Pulmonary artery endothelial cell (primary cell): ENCODE measurements at places on chromosomes 3 and 15. TPM values are rescaled to one million over a fixed set of nuclear protein-coding genes. Genes with fewer than 3 reads are reported as not detected.

DNA sequence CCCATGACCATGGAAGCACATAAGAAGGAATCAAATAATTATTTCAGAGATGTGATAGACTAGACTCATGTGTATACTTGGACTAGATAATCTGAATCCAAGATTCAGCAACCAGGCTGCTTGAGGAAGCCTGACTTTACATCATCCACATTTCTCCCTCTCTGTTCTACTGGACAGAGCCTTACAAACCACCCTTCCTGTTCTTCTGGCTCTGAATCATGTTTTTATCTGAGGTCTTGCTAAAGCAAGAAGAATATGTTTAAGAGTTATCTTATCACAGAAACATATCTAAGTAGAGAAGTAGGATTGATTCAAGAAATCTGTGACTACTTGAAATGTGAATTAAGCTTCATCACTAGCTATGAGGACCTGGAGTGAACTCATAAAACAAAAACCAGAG is 71.1 kb upstream of the SLC24A5 start:
- DNase-seq: no peak

DNA sequence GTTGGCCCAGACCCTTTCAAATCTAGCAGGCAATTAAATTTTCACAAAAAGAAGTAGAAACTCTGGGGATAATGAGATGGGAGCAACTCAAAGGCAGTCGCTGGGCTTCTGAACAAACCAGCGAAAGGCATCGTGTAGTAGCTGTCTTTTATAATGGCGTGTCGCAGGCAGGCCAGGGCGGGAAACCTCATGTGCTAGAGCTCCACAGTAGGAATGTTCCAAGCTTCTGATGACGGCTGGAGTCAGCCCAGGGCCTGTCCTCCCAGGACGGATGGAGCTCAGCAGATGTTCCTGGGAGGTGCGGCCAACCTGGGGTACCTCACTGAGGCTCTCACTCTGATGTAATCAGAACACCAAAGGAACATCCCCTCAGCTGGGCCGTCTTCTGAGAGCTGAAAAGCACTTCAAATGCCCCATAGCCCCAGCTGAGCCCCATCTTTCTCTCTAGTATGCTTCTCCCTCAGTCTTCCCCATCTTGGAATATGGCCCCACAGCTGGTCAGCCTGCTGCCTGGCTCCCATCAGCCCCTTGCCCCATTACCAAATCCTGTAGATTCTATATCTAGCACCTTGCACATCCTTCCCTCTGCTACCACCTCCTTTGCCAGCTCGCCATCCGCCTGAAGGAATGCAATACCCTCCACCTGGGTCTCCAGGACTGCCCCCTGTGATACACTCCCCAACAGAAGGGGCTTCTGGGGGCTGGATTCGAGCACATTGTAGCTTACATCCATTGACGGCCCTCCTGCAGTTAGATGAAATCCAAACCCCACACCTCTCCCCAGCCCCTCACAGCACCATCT is 54.9 kb upstream of the ATP2B2 start:
- DNase-seq: no peak

The LDHAL6B gene
- not detected in 2 replicates for total RNA-seq

The LRRIQ4 gene
- total RNA-seq: 0.07 TPM in 1 of 2 replicates, not detected in the other

DNA sequence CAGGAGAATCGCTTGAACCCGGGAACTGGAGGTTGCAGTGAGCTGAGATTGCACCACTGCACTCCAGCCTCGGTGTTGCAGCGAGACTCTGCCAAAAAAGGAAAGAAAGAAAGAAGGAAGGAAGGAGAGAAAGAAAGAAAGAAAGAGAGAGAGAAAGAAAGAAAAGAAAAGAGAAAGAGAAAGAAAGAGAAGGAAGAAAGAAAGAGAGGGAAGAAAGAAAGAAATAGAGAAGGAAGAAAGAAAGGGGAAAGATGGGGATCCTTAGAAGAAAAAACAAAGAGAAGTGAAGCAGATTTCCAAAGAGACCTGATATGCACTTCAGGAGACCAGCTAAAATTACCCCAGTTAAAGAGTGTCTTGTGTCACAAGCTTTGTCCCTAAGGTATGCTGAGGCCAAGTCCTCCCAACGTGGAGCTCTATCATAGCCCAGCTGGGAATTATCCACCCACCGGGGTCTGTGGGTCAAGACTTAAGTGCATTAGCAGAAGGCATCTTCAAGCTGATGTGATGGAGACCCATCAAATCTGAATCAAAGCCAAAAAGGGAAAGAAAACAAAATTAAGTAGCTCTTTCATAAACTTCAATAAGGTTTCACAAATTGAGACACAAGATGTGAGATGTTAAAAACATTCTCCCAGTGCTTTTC is 17.8 kb upstream of the AKAP13 start:
- DNase-seq: no peak

DNA sequence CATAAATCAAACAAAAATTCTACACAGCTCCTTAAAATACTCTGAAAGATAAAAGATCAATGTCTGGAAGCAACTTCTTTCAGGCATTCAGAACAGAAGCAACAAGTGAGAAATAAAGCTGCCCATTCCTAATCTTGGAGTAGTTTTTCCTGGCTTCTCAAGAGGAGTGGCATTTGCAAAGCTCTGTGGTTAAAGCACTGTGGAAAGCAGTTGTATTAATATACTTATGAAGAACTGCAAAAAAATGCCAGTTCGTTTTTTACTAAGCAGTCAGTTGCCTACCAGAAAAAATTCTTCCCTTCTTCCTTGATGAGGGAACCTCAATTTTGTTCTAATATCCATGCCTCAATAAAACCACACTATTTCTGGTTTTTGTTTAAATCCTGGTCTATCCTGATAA is 197.8 kb downstream of the TNIK start:
- DNase-seq: no peak

- no peak for DNase-seq
Measured at GRCh38 chr3:99663977-99664376, 25.6 kb downstream of the COL8A1 start.

The ISLR2 gene
- not detected in 2 replicates for total RNA-seq

The SNX33 gene
- total RNA-seq: 7.8 and 8.5 TPM in 2 replicates

GRCh38 chr3:57126244-57126643 is 38.9 kb downstream of the IL17RD start:
- DNase-seq: no peak

The ROPN1 gene
- not detected in 2 replicates for total RNA-seq

- no peak for DNase-seq
Measured at GRCh38 chr15:45089712-45090373, 24.1 kb downstream of the DUOX2 start.

GRCh38 chr15:88912500-88912921 is 668 bp downstream of the MFGE8 start:
- no peak for DNase-seq

GRCh38 chr3:139948898-139949297 is 13.9 kb downstream of the CLSTN2 start:
- no peak for DNase-seq

DNA sequence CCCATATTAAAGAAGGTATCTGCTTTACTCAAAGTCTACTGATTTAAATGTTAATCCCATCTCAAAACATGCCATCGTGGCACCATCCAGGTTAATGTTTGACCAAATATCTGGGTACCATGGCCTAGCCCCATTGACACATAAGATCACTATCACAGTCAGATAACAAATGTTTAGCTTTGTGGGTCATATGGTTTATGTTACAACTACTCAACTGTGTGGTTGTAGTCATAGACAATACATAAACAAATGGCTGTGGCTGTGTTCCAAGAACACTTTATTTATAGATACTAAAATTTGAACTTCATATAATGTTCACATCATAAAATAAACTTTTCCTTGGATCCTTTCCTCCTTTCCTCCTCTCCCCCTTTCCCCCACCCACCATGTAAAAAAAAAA is 9.8 kb upstream of the SNRPN start:
- DNase-seq: no peak

- DNase-seq: no peak
Measured at GRCh38 chr15:82103468-82103867, 57.6 kb upstream of the MEX3B start.

The SLC25A20 gene
- total RNA-seq: 25.4 and 26.6 TPM in 2 replicates

DNA sequence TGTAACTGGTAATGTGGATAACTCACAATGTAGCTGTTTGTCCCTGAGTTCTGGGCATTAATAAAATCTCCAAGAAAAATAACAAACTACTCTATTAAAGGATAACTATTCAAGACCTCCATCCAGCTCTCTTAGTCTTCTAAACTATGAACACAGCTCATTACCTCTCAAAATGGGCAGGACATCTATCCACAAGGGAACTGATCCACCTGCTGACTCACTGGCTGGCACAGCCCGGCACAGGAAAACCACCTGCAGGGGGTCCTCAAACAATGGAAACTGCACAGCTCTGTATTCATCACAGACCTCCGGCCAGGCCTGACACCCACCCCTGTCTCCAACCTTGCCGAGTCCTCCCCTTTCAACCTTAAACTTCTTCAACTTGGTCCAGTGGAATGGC is 255.4 kb downstream of the TJP1 start:
- DNase-seq: no peak

The TMEM40 gene
- total RNA-seq: not detected in 2 replicates

- DNase-seq: no peak
Measured at GRCh38 chr15:89091627-89092220, 3.5 kb downstream of the ABHD2 start.

- no peak for DNase-seq
Measured at GRCh38 chr3:70951316-70951715, 632.2 kb downstream of the FOXP1 start.

DNA sequence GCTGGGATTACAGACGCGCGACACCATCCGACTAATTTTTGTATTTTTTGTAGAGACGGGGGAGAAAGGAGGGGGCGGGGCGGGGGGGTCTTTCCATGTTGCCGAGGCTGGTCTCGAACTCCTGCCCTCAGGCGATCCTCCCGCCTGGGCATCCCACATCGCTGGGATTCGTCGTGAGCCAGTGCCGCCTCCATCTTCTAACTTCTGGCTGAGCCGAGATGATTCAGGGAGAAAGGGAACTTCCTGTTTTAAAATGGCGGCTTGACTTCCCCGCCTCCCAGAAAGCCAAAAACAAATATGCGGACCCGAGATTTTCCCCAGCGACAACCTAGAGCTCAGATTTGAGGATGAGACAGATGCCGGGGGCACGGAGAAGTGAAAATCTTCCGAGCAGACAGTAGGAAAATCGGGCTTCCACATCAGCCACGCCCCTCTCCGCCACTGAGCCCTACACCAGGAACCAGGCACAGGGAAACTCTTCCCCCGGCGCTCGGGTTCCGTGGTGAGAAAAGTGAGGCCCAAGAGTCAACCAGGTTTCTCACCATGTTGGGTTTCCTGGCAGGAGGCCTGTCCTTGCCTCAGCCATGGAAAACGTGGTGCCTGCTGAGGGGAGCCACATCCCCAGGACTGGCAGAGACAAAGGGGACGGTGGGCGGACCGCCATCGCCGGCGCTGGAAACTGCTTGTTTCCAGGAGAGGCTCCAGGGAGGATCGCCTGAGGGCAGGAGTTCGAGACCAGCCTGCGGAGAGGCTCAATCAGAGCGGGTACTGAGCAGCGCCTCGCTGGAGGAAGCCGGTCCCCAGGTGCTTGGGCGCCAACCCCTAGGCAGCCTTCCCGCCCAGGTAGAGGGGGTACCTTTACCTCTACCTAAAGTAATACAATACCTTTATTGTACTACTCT is 18.7 kb downstream of the CHST14 start:
- DNase-seq: no peak

DNA sequence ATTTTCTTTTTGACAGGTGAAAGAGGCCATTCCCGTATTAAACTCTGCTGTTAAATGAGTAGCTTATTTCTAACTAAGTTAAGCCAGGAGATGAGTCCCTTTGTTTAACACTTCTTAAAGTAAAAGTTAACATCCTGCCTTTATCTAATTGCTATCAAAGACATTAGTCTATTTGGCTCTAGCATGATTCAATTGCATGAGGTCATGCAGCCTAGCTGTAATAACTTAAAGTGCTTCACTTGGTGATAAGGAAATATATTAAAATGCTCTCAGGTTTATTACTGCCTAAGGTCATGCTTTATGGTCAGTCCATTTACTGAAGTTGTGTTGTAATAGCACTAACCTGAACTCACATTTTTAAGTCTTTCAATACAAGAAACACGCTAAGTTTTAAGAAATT is 82.3 kb upstream of the MLF1 start:
- DNase-seq: no peak

DNA sequence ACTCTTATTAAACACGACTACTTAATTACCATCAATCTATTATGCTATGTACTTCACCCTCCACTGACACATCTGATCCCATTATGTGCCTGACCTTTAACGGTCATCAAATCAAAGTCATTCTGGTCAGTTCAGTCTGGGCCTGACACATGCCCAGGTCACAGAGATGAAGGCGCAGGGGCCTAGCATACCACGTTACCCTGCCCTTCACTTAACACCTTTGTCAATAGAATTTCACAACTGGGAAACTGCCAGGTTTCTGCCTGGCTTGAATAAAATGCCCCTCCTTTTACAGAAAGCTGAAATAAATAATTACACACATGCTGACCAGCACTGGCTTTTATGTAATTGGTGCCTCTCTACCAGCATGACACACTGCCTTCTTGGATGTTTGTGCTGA is 39.5 kb downstream of the MECOM start:
- no peak for DNase-seq

DNA sequence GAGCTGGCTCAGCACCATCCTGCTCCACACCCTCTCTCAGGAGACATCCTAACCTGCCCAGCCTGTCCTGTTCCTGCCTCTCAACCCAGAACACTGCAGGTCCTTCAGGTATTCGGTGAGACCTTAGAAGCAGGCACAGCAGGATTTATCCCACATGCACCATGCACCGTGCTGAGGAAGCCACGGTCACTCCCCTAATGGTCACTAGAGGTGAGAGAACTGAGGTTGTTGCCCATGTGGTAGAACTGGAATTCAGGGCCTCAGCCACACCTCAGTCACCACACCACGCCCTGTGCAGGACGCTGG is 36.9 kb downstream of the APBA2 start:
- no peak for DNase-seq

The PFKFB4 gene
- 3.1 TPM in 2 replicates for total RNA-seq

- no peak for DNase-seq
Measured at GRCh38 chr3:170007031-170007663, 30.6 kb upstream of the GPR160 start.

GRCh38 chr3:17050071-17050470 is 165.3 kb downstream of the PLCL2 start:
- DNase-seq: no peak

The CD96 gene
- total RNA-seq: not detected in 2 replicates

The SLC22A14 gene
- under 0.01 and 0.14 TPM in 2 replicates for total RNA-seq

- DNase-seq: no peak
Measured at GRCh38 chr15:66849746-66850077, 147.7 kb downstream of the SMAD6 start.

GRCh38 chr3:163266731-163267130 is 1770.1 kb downstream of the OTOL1 start:
- DNase-seq: no peak

GRCh38 chr15:31156808-31157207 is 55.3 kb upstream of the TRPM1 start:
- DNase-seq: no peak

DNA sequence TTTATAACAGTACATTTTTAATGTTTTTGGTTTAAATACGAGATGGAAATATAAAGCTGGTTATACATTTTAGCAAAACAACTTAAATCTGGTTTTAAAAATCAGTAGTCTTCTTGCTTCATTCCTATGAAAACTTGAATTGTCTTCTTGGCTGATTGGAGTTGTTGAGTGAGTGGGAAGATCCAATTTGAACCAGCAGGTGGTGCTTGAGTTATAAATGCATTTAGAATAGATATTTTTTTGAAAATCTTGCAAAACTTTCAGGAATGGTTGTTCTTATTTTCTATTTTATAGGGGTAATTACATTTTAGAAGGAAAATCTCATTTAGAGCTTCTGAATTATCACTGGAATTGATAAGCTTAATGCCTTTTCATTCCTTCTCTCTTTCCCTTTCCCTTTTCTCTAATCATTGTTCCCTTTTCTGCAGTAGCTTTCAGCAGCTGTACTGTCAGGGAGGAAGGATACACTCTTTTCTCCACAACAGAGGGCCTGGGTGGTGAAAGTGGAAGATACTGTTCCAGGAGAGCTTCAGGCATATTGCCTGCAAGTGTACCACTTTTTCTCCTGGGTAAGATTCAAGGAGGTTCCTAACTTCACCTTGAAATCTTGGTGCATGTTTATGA is 335.6 kb downstream of the NLGN1 start:
- no peak for DNase-seq
